T-helper 2 cell (primary cell): ENCODE measurements at places on chromosomes 7 and 10.

DNA sequence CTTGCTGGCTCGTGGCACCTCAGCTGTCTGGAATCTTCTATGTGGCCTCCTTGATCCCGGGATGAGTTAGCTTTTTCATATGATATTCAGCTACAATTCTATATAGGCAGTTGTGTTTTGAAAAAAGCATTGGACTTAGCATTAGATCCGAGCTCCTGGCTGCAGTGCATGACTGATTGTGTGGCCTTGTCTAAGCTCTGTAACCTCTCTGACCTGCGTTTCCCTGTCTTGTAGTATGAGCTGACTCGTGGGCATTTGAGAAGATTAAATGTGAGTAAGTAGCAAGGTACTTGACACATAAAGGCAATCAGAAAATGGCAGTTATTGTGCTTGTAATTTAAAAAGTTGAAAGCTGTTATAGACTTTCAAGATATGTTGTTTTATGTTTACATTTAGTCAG is 85.9 kb downstream of the CCNY start:
- DNase-seq: no peak

- no peak for DNase-seq
Observed at GRCh38 chr10:70902661-70903261, 14.4 kb upstream of the PCBD1 start.

DNA sequence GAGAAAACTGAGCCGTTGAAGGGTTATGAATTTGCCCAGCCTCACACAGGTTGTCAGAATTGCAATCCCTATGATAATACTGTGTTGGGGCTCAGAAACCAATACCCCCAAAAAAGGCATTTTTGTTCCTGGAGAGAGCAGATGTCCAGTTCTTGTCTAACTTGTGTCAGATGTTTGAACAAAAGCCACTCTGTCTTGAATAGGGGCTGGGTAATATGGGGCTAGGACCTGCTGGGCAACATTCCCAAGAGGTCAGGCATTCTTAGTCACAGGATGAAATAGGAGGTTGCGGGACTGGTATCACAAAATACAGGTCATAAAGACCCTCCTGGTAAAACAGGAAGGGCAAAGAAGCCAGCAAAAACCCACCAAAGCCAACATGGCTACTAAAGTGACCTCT is 482.1 kb downstream of the IPMK start:
- no peak for DNase-seq

- DNase-seq: no peak
Observed at GRCh38 chr10:86113501-86113900, 253.1 kb downstream of the GRID1 start.

DNA sequence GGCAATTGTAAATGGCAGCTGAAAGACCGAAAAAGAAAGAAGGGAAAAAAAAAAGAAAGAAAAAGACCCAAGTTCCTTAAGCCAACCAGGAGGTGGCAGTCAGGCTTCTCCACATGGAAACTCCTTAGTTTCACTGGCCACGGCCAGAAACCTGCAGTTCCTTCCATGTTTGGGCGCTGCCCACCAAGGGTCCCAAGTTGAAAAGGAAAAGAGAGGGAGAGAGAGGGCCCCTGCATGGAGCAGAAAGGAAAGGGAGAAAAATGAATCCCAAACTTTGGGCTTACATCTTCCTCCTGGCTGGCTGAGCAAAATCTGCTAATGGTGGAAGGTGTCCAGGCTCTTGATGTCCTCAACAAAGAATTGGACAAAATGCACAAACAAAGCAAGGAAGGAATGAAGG is 31.8 kb upstream of the ABCA13 start:
- no peak for DNase-seq

DNA sequence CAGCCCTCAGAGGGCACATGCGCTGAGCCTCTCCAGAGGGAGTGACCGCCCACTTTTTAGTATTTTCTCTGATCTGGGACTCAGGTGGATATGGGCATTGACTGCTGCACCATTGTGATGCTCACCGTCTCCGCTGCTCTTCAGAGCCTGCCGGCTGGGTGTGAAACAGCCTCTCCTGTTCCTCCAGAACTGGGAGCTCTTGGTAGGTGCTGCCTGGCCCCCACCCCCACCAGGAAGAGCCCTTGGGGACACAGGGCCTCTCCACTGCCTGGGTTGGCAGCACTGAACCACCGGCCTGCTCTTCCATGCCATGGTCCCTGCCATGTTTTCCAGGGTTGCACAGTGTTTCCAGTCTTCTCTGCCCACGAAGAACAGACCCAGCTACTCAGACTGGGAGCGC is 36.3 kb downstream of the ARHGAP22 start:
- no peak for DNase-seq

DNA sequence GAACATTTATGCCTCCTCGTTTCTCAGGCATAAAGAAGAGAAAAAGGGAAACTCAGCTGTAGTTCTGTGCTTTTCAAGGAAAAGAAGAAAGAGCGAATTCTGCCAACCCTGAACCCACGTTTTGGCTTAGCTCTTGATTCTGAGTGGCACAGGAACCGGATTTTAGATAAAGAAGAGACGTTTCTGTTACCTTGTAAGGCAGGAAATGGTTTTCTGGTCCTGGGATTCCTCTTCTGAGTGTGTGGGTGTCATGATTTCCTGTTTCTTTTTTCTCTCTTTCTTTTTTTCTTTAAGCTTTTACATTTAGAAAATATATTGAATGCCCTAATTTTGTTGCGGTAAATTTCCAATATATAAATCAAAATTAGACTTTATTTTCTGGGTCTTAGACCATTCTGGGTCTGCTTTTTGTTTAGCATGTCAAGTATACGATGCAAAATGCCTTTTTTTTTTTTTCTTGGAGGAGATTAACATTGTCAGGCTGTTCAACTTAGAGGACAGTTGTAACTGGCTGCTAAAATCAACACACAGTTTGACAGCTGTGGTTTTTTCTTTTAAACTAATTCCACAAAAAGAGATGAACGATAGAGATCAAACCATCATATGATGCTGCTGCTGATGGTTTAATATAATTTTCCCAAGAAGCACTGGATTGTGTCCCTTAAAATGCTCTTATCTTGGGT is 190.8 kb downstream of the GATA3 start:
- DNase-seq: peak; percentile 92

DNA sequence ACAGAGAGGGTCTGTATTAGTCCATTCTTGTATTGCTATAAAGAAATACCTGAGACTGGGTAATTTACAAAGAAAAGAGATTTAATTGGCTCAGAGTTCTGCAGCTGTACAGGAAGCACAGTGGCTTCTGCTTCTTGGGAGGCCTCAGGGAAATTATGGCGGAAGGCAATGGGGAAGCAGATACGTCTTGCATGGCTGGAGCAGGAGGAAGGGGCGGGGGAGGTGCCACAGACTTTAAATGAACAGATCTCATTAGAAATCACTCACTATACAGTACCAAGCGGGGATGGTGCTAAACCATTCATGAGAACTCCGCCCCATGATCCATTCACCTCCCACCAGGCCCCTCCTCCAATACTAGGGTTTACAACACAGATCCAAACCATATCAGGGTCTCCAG is 3.7 kb upstream of the CALU start:
- no peak for DNase-seq

GRCh38 chr7:30142710-30143109 is 7.9 kb downstream of the MTURN start:
- no peak for DNase-seq

DNA sequence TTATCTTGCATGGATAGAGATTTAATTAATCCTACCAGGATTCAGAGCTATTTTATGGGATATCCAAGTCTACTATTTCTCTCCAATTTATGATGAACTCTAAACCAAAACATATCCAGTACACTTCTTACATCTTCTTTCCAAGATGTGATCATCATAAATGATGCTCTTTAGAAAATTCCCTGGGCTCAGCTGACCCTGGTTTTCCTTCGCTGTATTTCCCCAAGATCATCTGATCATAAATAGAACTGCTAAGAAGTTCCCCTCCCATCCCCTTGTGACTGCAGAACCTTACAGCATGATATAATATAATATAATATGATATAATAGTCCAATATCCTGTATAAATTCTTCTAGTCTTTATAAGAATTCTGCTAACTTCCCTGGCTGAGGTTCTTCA is 114.6 kb upstream of the LYZL2 start:
- no peak for DNase-seq

GRCh38 chr7:568031-568951 is 48.6 kb upstream of the PDGFA start:
- no peak for DNase-seq

- no peak for DNase-seq
Observed at GRCh38 chr7:26035552-26035951, 116.4 kb upstream of the NFE2L3 start.

DNA sequence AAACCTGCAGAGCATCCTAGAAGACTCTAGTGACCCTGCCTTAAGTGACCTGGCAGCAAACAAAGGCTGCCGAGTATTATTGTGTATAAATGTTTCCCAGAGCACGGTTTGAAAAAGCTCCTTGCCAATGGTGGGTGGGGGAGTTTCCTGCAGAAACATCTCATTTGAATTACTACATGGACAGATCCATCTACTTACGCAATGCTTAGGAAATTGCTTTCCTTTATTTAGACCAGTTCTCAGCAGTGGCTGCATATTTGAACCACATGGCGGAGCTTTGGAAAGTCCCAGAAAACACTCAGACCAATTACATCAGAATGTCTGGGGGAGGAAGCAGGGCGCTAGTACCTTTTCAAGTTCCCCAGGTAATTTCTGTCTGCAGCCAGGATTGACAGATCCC is 560.9 kb downstream of the SDK1 start:
- no peak for DNase-seq

- no peak for DNase-seq
Observed at GRCh38 chr7:82985144-82985802, 177.4 kb downstream of the PCLO start.

- no peak for DNase-seq
Observed at GRCh38 chr7:24923172-24923865, 56.7 kb downstream of the OSBPL3 start.

DNA sequence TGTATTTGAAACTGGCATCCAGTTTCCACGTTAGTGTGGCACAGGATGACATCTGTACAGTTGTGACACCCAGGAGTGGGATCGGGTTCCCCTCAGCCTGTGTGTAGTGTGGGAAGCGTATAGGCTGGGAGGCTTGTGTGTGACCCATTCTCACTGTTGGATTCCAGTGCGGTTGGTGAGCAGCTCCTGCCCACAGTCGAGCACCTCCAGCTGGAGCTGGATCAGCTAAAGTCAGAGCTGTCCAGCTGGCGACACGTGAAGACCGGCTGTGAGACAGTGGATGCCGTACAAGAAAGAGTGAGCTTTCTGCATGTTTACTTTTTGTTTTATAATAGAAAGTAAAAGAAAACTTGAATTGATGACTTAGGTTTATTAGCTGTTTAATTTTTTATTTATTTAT is 18.7 kb upstream of the GET4 start:
- no peak for DNase-seq

- DNase-seq: no peak
Observed at GRCh38 chr7:41169317-41169716, 533.6 kb downstream of the INHBA start.

DNA sequence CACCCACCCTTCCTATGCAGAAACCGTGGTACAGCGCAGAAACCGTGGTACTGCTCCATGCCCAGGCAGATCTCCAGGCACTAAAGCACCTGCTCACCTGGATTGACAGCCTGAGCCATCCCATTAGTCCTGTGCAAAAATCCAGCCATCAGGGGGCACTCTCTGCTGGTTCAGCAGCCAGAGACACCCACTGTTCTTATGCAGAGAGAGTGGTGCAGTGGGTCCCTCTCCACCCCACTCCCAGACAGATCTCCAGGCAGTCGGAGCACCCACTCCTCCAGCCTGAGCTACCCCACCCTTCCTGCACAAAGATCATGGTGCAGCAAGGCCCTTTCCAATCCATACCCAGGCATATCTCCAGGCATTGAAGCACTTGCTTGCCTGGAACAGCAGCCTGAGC is 219.8 kb downstream of the CTNNA3 start:
- DNase-seq: no peak

DNA sequence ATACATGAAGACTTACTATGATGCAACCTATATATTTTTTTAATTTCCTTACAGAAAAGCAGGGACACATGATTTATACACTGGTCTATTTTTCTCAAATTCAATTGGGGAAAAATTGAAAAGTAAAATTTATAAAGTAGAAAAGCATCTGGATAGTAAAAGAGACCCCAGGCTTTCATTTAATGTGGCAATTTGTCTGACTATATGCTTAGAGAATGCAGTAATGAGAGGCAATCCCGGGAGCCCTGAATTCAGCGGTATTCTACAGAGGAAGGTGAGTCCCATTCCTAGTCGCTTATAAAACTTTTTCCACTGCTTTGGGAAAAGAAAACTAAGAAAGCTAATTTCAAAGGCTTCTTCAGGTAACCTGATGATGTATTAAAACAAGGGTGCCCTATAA is 167.1 kb downstream of the SEMA3D start:
- no peak for DNase-seq

DNA sequence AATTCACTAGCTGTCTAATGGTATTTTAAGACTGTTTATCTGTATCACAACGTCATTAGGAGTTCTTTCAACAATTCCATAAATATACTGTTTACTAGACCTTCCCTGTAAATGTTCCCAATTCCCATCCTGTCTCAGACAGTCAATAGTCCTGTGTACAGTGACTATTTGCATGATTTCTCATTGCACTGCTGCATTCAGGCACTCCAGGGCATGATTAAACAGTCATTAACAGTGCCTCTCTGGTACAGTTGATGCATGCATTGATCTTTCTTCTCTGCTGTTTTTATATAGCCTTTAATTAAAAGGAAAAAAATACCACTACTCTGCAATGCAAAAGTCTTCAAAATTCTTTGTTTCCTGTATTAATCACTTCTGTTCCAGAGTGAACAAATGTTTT is 51.5 kb upstream of the MTURN start:
- no peak for DNase-seq
